HS-5 (cell line): ENCODE measurements at places on chromosomes 12 and 14.

- DNase-seq = no peak
Measured at GRCh38 chr14:55353686-55354467, 57.8 kb downstream of the ATG14 start.

- peak; percentile 6 for DNase-seq
Measured at GRCh38 chr12:674272-674781, 11.1 kb upstream of the NINJ2 start.

- no peak for DNase-seq
Measured at GRCh38 chr14:53968726-53969125, 12.1 kb upstream of the BMP4 start.

GRCh38 chr12:647385-648085 is 15.7 kb downstream of the NINJ2 start:
- DNase-seq = no peak

DNA sequence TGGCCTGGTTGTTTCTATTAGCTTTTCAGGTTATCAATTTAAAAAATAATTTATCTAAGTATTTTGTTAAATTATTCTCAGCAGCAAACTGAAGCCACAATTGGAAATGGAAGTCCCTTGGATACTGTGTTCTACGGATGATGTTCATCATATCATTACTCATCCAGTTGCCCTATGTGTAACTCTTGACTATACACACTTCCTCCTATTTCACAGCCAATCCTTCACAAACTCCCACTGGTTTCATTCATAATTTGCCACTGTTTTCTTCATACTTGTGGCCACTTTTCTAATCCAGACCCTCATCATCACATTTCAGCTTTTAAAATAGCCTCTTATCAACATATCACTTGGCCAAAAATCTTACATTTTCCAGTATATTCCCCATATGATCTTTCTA is 84.0 kb downstream of the CATSPERB start:
- DNase-seq = no peak

GRCh38 chr12:56930241-56930640 is 4.0 kb downstream of the SDR9C7 start:
- no peak for DNase-seq

GRCh38 chr12:46430340-46430948 is 57.9 kb upstream of the SLC38A2 start:
- DNase-seq = peak; percentile 86

- no peak for DNase-seq
Measured at GRCh38 chr14:61563880-61564617, 131.3 kb upstream of the HIF1A start.

DNA sequence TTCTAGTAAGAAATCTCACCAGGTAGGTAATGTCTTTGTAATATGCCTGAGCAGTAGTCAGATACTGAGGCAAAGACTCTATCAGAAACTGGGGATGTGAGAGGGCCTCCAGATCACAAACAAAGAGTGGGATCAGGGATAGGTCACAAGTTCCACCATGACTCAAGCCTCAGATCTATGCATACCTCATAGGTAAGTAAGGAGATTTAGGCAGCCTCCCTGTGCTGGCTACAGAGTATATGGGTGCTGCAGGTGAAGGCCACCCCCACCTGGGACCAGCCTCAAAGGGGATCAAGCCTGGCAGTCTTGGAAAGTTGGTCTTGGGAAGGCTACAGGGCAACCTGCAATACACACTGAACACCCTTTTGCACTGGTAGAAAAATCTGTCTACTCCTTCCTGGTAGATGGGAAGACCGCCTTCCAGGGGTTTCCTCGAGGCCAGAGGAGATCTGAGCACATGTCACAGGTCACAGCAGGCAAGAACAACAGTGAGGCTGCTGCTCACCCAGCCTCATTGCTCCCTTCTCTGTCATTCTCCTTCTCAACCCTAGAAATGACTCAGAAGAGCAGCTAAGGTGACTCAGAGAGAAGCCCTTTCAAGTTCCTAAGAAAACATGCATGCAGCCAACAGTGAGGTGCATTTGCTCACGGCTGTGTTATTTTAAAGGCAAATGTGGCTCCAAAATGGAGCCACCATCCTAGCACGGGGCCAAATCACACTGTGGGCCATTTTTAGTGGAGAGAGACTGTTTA is 143.4 kb upstream of the CDKN3 start:
- DNase-seq = peak; percentile 69

GRCh38 chr14:60245380-60246177 is 3.4 kb upstream of the PPM1A start:
- DNase-seq = no peak

DNA sequence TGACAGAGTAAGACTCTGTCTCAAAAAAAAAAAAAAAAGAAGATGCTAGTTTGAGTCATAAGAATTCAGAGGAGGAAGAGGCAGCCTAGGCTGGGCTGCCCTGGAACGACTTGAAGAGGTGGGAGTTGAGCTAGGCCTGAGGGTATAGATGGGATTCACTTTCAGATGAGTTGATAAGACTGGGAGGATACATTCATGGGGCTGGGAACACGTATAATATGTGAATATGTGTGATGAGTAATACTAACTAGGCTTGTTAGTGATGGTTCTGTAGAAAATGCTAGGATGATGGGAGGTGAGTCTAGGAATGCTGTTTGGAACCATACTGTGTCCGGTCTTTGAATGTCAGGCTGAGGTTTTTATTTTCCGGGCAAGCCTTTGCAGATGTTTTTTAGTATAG is 9.0 kb downstream of the PLEKHA5 start:
- no peak for DNase-seq

- no peak for DNase-seq
Measured at GRCh38 chr12:127214186-127214585, 1052.8 kb upstream of the TMEM132C start.

DNA sequence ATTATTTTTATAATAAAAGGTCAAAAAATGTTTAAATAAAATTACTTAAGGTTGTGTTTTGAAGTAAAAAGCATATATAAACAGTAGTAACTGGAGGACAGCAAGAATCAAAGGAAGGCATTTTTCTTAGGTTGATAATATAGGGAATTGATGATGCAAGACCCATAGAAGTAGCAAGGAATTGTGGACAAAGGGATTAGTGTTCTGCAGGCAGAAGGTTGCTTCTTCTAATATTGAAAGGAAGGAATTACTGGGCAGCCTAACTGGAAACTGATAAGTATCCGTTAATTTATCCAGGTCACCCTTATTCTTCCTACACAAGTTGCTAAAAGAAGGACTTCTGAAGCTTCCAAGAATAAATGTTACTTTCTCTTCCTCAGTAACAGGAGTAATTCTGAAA is 54.5 kb upstream of the ALX1 start:
- no peak for DNase-seq

DNA sequence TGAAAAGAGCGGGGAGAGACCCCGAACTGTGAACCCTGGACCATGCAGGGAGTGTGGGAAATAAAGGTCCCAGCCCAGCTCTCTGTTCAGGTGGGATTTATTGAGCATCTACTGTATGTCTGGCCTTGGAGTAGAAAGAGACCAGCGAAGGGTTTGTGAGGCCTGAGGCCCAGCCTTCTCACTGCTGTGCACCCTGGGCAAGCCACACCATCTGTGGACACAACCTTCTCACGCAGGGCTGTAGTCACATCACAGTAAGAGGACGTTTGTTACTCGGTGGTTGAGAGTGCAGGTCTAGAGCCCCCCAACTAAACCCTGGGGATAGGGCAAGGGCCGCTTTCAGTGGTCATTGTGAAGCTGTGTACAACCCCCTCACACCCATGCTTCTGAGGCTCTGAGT is 18.2 kb downstream of the FAM222A start:
- no peak for DNase-seq

DNA sequence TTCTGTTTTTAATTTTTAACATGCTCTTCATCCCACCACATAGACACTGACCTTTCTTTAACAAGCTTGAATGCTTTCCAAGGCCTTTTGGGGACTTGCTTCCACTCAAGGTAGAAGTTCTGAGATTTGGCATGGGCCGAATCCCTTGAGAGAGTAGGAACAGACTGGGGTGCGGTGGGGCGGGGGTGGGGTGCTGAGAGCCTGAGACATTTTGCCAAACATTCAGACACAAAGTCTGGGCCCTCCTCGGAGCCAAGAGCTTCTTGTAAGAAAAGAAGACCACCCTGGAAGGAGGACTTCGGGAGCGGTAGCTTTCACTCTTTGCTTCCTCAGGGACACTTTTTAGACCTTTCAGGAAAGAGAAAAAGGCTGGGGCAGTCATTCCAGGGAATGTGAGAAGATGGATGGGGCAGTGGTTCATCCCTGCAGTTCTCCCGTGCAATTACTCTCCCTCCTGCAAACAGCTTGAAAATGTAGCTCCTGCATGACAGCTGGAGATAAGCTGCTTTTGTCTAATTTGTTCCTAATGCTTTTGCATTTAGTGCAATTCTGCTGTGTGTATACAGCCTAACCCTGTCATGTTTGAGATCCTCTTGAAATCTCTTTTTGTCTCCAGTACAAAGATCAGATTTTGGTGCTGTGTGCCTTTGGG is 16.3 kb upstream of the MYO1H start:
- no peak for DNase-seq
